Fibroblast of lung (primary cell): ENCODE measurements at places on chromosomes 4 and X. TPM values are rescaled to one million over a fixed set of nuclear protein-coding genes. Genes with fewer than 3 reads are reported as not detected.

DNA sequence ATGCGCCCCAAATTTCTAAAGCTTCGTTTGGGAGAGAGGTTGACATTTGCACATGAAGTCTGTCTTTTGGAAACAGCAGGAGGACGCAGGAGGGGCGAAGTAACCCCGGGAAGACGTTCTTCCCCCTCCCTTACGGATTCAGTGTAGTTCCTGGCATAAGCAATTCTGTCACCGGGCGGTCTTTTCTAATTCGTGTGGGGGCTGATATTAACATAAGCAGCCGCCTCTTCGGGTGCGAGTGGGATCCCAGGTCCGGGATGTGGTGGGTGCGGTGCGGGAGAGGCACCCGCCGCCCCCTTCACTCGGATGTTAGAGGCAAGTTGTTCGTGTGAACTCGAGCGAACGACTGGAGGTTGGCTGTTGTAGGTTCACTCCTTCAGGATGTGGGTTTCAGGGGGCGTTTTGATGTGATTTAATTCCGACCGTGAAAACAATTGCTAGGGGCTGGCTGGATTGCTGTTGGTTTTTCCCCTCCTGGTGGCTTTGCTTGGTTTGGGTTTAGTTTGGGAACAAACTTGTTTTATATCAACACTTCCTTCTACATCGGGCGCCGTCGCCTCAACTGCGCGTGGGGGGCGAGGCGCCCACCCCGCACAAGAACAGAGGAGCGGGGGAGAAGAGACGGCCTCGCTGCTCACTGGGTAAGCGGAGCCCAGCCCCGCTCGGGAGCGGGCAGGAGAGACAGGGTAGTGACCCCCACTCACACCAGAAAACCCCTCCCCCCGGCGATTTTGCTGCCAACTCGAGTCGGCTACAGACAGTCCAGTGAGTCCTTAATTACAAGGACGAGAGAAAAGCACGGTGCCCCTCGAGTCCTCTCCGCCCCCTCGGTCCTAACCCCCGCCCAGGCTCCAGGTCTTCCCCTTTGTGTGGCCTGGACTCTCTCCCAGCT, 2.9 kb upstream of the LEF1 start:
- DNase-seq = peak; percentile 15
- peaks cover 40% of the 10 kb centered on the region for H3K27me3 ChIP-seq
- H3K27ac ChIP-seq = no peak overlapping the region
- no peak overlapping the region for H3K4me3 ChIP-seq

The SLC10A4 gene
- under 0.01 TPM in 1 of 2 replicates, not detected in the other for total RNA-seq

GRCh38 chr4:152217896-152218295, 318.0 kb downstream of the FBXW7 start:
- no peaks in the 10 kb centered on the region for H3K27me3 ChIP-seq
- H3K4me3 ChIP-seq = no peak overlapping the region
- H3K4me1 ChIP-seq = no peaks in the 10 kb centered on the region
- H3K36me3 ChIP-seq = no peaks in the 10 kb centered on the region
- H3K27ac ChIP-seq = no peak overlapping the region
- DNase-seq = no peak

The CPLX1 gene
- 0.66 TPM in 1 of 2 replicates, not detected in the other for total RNA-seq

The P2RY8 gene
- not detected in 2 replicates for total RNA-seq

DNA sequence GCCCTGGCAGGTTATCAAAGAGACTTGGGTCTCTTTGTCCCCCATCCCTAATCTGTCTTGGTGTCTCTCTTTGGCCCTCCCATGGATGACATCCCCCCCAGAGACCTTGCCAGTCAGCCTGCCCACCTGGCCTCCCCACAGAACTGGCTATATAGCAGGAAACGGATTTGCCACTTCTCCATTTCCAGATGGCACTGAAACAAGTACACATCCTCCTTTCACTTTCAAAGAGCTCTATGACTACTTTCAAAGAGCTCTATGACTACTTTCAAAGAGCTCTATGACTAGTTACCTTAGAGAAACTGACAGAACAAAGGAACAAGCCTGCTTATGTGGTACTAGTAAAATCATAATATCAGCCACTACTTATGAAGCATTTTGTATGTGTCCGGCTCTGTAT, 175.3 kb downstream of the MAML3 start:
- H3K4me1 ChIP-seq = no peaks in the 10 kb centered on the region
- no peak for DNase-seq

DNA sequence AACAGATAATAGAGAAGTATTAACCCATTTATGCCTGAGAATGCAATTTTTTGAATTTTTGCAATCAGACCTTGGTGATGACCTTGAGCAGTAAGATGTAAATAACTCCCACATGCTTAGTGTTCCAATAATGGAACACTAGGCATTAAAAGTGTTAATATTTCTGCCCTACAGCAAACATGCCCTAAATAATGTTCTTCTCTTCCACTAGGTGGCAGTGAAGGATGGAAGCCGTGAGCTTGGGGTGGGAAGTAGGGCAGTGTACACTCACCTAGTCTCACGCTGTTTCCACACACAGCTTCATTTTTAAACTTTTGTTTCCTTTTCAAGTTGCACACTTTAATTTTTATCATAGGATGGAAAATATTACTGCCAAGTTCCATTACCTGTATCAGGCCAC, 613.1 kb upstream of the HS3ST1 start:
- DNase-seq = no peak
- H3K4me1 ChIP-seq = no peaks in the 10 kb centered on the region

GRCh38 chrX:68929332-68930150, 100.7 kb downstream of the EFNB1 start:
- DNase-seq = peak; percentile 86
- no peaks in the 10 kb centered on the region for H3K4me1 ChIP-seq
- no peak overlapping the region for H3K27ac ChIP-seq
- H3K4me3 ChIP-seq = no peak overlapping the region
- no peaks in the 10 kb centered on the region for H3K27me3 ChIP-seq

The RADX gene
- total RNA-seq = 0.77 and 1.7 TPM in 2 replicates

DNA sequence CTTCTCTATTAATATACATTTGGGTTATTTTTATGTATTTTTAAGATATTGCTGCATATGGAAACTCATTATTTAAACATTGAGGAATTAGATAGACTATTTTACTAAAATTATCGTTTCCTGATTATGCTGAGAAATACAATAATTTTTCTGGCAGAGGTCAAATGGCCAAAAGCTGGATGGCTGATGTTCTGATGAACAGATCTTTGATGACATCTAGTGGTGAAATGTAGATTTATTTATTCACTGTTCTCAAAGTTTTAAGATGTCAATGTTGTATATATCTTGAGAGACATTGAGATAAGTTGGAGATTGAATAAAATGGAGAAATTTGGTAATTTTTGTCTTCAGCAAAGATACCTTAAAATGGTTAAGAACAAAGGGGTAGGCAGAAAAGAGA, 96.2 kb downstream of the UGT8 start:
- DNase-seq = peak; percentile 55
- H3K27me3 ChIP-seq = no peaks in the 10 kb centered on the region
- H3K4me1 ChIP-seq = no peaks in the 10 kb centered on the region

The OCIAD1 gene
- 75.8 and 92.8 TPM in 2 replicates for total RNA-seq

DNA sequence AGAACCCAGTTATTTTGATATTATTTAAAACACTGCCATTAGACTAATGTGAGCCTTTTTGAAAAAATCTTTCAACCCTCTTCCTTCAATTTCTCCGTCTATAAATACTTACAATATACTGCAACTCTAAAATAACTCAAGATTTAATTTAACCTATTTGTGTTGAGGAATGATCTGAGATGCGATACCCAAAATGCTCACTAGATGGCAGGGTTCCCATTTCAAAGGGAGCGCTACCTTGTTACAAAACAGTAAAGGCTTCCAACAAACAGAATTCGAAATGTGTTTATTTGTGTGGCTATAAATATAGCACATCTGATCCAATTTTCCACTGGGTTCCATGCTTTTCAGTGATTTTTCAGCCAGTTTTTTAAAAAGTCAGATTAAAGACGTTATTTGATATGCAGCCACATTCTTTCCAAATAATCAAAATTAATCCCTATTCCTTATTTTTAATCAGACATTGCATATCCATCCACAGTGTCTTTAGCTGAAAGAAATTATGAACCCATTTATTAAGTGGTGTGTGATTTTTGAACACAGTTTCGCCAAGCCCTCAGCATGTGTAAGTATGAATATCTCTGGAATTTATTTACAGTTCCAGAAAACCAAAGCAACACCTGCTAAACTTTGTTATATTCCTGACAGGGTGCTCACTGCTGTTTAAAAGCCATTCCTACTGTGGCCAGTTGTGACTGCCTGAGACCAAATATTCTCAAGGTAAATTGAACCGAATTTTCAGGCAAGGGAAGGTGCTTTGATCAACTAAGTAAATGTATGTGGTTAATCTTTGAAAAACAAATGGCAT, 668.0 kb upstream of the LCORL start:
- DNase-seq = peak; percentile 40
- no peaks in the 10 kb centered on the region for H3K4me1 ChIP-seq
- H3K27me3 ChIP-seq = no peaks in the 10 kb centered on the region
- no peak overlapping the region for H3K4me3 ChIP-seq

The CCDC160 gene
- 0.17 and 0.26 TPM in 2 replicates for total RNA-seq

The ITM2A gene
- total RNA-seq = under 0.01 and 0.17 TPM in 2 replicates

- no peak overlapping the region for H3K27ac ChIP-seq
- H3K4me3 ChIP-seq = no peak overlapping the region
Measured at GRCh38 chrX:130877892-130878341, 25.1 kb downstream of the ENOX2 start.

DNA sequence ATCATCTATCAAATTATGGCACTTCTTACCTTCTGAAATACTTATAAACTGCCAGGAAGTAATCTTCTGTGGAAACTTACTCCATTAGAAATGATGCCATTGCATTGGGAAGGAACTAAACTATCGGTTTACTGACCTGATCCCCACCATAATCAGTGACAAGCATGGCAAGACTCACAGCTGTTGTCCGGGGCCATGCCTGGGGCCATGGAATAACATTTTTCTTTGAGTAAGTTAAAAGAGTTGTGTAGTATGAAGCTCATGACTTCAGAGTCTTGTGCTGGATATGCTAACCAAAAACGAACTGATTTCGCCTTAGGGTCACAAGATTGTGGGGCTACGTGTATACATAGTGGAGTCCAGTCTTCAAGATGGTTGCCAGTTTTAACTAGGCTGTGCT, 15.4 kb downstream of the MTHFD2L start:
- no peak overlapping the region for H3K27ac ChIP-seq
- no peaks in the 10 kb centered on the region for H3K27me3 ChIP-seq
- H3K4me1 ChIP-seq = no peaks in the 10 kb centered on the region
- no peak overlapping the region for H3K4me3 ChIP-seq

GRCh38 chr4:188821500-188821899, 682.3 kb downstream of the TRIML1 start:
- no peak for DNase-seq
- no peak overlapping the region for H3K27ac ChIP-seq
- H3K4me1 ChIP-seq = no peaks in the 10 kb centered on the region

DNA sequence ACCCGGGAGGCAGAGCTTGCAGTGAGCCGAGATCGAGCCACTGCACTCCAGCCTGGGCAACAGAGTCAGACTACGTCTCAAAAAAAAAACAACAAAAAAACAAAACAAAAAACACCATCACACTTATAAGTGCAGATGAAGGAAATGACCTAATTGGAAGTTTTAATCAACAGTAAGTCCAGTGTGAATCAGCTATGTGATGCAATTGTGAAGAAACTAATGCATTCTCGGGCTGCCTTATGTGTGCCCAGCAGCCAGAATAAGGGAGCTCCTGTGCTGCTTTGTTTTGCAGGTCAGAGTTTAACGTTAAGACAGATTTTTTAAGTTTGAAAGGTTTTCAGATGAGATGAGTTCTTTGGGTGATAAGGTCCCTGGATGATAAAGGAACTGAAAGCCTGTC, 10.8 kb downstream of the DAPP1 start:
- no peak overlapping the region for H3K4me3 ChIP-seq
- no peaks in the 10 kb centered on the region for H3K27me3 ChIP-seq
- no peaks in the 10 kb centered on the region for H3K4me1 ChIP-seq
- H3K36me3 ChIP-seq = no peaks in the 10 kb centered on the region
- no peak overlapping the region for H3K27ac ChIP-seq

DNA sequence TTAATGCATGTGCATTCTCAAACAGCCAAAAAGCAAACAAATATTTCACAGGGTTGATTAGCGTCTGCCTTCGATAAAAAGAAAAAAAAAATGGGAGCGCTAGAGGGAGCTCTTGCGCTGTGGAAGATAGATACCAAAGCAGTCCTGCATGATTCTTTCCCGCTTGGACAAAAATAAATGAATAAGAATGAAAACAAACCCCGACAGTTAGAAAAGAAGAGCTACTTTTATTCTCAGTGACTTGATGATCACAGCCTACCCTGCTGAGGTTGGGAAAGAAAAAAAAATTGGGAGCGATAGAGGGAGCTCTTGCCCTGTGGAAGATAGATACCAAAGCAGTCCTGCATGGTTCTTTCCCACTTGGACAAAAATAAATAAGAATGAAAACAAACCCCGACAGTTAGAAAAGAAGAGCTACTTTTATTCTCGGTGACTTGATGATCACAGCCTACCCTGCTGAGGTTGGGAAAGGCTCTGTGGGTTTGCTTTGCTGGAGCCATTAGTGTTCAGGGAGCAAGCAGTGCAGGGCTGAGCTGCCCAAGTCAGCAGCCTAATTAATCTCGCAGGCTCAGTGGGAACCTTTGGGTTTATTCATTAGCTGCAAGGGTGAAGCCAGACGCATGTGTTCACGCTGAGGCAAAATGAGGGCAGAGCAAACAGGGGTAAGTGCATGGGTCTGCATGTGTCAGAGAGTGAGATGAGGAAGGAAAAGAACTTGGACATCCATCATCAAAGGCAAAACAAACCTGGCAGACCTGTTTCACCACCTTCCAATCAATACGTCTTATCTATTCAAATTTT, 249.3 kb upstream of the PRKX start:
- no peaks in the 10 kb centered on the region for H3K27me3 ChIP-seq
- H3K27ac ChIP-seq = no peak overlapping the region
- no peaks in the 10 kb centered on the region for H3K36me3 ChIP-seq
- peak; percentile 9 for DNase-seq
- H3K4me3 ChIP-seq = no peak overlapping the region
- no peaks in the 10 kb centered on the region for H3K4me1 ChIP-seq

DNA sequence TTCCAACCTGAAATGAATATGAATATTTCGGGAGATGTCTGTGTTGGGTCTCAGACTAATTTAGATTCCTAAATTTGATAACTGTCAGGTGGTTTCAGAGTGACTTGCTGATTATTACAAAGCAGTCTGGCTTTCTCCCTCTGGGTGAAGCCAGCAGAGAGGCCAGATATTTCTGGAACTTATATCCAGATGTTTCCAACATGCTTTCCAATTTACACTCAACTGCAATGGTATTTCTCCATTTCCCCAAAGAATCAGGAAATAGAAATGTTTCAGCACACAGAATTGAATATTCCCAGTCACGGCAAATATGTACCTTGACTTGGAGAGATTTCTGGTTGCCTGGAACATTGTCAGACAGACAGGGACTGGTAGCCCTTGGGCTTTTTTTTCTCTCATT, 48.5 kb upstream of the EGFL6 start:
- peaks cover 3% of the 10 kb centered on the region for H3K27me3 ChIP-seq
- DNase-seq = no peak
- no peak overlapping the region for H3K27ac ChIP-seq
- no peaks in the 10 kb centered on the region for H3K4me1 ChIP-seq

The RIPPLY1 gene
- not detected in 2 replicates for total RNA-seq

GRCh38 chr4:21202959-21203358, 502.7 kb downstream of the PACRGL start:
- DNase-seq = no peak
- no peaks in the 10 kb centered on the region for H3K27me3 ChIP-seq
- no peaks in the 10 kb centered on the region for H3K36me3 ChIP-seq
- no peaks in the 10 kb centered on the region for H3K4me1 ChIP-seq

GRCh38 chrX:115898382-115899001, 272.1 kb upstream of the AGTR2 start:
- no peaks in the 10 kb centered on the region for H3K36me3 ChIP-seq
- no peak for DNase-seq
- no peak overlapping the region for H3K4me3 ChIP-seq
- no peaks in the 10 kb centered on the region for H3K4me1 ChIP-seq

The FAM47A gene
- not detected in 2 replicates for total RNA-seq
